ENCODE measurements at places on chromosomes 2 and 18.
A peak's percentile ranks its signal among the peaks of the same experiment; 100 is the strongest.

GRCh38 chr18:5455674-5456073 lies 88.1 kb downstream of the EPB41L3 start:
- DNase-seq: no peak

GRCh38 chr18:21722687-21723086 lies 17.9 kb upstream of the MIB1 start:
- DNase-seq: no peak

DNA sequence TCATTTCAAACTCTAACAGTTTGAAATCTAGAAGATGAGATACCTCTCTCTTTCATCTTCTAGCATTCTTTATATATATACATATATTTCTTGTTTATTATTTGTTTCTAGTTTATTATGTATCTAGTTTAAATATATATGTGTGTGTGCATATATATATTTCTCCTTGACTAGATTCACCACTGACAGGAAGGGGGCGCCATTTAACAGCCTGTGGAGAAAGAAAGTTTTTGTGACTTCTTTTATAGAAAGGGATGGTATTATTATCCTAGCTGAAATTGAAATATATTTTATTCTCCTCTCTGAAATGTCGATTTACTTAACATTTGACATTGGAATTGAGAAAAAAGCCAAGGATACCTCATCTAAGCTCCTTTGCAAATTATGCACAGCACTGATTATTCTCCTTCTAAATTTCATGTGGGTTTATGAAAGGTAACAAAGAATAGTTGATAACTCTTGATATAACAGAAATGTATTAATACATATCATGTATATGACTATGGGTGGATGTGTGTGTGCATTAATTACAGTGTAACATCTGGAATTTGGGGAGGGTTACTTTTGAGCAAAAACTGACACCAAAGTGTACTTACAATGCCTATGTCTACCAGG lies 160.7 kb upstream of the NT5C1B start:
- DNase-seq: peak; percentile 40

GRCh38 chr2:239499726-239500573 lies 99.1 kb upstream of the HDAC4 start:
- no peak for DNase-seq

GRCh38 chr2:42167458-42167857 lies 1.7 kb upstream of the EML4 start:
- DNase-seq: no peak
